ENCODE measurements at places on chromosomes 4 and X. TPM values are rescaled to one million over a fixed set of nuclear protein-coding genes. Genes with fewer than 3 reads are reported as not detected.

TMEM31 gene
- total RNA-seq: not detected

PHKA2 gene
- 13.9 TPM for total RNA-seq

ELOVL6 gene
- 22.1 TPM for total RNA-seq

MSN gene
- 294 TPM for total RNA-seq

SUV39H1 gene
- 23.0 TPM for total RNA-seq

MAGEA1 gene
- 0.12 TPM for total RNA-seq

YTHDC1 gene
- total RNA-seq: 33.9 TPM

TRMT2B gene
- 17.1 TPM for total RNA-seq

PFKFB1 gene
- 0.10 TPM for total RNA-seq

ITIH6 gene
- not detected for total RNA-seq

NAP1L3 gene
- total RNA-seq: 0.32 TPM

Data from A549 treated with AZD2906 at 1 μM for 4 hours (cell line).